ENCODE measurements at places on chromosomes 3 and 15.

- DNase-seq, result no peak
Observed at GRCh38 chr3:14543446-14543845, 3.3 kb upstream of the GRIP2 start.

DNA sequence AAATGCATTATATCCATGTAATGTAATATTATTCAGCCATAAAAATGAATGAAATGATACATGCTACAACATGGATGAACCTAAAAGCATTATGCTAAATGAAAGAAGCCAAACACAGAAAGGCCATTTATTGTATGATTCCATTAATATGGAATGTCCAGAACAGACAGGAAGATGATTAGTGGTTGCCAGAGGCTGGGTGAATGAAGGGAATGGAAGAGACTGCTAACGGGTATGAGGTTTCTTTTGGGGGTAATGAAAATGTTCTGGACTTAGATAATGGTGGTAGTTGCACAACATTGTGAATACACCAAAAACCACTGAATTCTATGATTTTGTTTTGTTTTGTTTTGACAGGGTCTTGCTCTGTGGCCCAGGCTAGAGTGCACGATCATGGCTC is 61.6 kb upstream of the MAP4 start:
- no peak for DNase-seq

GRCh38 chr3:24513463-24513862 is 18.8 kb upstream of the THRB start:
- no peak for DNase-seq

DNA sequence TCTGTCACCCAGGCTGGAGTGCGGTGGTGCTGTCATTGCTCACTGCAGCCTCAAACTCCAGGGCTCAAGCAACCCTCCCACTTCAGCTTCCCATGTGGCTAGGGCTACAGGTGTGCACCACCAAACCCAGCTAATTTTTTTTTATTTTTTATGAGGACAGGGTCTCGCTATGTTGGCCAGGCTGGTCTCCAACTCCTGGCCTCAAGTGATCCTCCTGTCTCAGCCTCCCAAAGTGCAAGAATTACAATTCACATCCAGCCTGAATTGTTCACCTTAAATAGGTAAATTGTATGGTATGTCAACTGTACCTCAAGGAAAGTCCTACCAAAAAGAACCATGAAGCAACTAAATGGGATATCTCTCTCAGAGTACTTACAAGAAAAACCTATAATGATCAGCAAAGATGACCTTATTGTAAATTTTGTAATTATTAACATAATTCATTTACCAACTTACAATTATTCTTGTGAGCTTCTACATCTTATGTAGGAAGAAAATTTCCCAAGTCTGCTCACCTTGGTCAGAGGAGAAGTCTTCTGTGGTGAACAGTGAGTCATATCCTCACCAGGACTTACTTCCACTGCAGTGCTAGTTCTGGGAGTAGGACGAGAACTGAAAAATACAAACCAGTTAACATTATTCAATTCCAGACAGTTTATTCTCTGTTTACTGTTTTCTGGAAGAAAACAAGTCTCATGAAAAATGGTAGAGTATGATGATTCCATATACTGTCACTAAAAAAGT is 54.4 kb downstream of the ULK4 start:
- no peak for DNase-seq

- no peak for DNase-seq
Observed at GRCh38 chr15:51917493-51917892, 54.1 kb downstream of the LEO1 start.

DNA sequence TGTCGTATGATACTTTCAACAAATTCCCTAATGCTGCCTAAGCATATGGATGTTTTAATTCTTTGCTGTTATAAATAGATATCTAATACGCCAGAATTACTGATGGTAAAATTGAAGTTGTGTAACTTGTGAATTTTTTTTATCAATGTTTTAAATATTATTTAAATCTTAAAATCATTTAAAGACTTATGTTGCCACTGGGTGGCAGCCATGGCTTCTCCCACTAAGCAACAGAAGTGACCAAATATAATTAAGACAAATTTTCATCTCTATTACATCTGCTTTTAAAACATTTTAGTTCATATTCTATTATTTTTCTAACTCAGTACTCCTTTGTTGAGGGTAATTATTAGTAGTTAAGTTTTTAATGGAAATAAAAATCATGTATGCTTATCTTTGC is 8.1 kb upstream of the IL20RB start:
- no peak for DNase-seq

DNA sequence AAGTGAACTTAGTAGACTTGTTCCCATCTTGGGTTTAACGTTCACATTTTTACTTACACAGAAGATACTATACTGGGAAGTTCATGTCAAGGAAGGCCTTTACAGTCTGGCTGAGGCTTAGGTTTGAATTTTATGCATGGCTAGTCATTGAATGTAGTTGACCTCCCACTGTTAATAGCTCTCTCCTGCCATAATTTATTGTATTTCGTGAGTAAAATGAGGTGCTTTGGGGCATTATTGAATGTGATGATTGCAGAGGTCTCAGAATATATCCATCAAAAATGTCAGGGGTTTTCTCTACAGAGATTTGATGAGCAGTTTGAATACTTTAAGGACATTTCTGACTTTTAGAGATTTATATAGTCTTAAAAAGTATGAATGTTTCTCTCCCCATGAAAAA is 356.6 kb upstream of the GRM7 start:
- DNase-seq, result no peak

DNA sequence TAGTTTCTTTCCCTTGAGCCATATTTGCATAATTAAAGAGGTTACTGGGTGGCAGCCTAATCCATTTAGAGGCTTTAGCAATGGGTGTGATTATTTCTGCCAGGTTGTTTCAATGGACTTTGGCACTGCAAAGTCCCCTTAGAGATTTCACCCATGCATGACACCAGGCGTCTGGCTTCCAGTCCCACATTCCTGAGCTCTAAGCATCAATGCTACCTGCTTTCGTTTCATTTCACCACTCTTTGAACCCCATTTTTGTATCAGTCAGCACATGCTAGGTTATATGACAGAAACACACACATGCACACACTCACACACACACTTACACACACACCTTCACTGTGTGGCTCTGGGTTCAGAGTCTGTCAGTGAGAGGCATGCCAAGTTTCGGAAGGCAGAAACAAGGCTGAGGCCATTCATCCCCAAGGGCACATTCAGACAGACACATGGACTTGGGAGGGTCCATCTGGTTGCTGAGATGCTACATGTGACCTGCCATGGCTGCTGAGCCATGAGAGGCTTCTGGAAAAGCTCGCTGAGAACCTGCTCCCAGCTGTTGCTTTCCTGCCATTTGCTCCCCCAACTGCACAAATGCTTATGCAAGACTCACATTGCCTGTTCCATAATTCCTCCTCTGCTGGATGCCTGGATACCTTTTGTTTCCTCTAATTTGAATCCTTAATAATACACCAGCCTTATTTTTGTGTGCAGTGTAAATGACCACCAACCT is 354.1 kb downstream of the GABRG3 start:
- DNase-seq, result no peak

DNA sequence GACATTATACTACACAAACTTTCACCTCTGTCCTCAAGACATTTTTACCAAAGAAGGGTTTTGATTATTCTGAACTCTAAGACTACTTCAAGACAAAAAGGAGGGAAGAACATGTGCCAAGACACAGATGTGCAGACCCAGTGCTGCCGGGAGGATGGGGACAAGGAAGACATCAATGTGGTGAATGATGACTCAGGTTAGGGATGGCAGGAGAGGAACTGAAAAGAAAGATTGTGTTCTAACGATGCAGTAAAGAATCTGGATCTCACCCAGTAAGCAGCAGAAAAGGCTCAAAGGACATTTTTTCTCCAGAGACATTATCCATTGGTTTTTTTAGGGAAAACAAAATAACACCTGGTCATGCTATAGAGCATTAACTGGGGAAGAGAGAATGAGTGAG is 449.9 kb upstream of the NR2F2 start:
- DNase-seq, result no peak

DNA sequence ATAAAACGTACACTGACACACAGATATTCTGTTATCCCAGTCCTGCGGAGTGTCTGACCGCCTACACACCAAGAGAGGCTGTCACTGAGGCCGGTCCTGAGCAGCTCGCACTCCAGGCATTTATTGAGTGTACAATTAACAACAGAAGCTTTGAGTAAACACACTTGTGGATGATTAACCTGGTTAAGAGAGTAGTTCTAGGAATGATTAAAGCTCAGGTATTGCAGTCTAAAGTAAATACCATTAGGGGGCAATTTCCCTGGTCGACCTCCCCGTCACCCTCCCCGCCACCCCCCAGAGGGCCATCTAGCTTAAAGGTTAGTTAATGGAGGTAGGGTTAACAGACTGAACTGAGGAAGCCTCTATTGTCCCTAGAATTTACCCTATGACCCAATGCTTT is 1278.5 kb downstream of the NSUN3 start:
- DNase-seq, result no peak

DNA sequence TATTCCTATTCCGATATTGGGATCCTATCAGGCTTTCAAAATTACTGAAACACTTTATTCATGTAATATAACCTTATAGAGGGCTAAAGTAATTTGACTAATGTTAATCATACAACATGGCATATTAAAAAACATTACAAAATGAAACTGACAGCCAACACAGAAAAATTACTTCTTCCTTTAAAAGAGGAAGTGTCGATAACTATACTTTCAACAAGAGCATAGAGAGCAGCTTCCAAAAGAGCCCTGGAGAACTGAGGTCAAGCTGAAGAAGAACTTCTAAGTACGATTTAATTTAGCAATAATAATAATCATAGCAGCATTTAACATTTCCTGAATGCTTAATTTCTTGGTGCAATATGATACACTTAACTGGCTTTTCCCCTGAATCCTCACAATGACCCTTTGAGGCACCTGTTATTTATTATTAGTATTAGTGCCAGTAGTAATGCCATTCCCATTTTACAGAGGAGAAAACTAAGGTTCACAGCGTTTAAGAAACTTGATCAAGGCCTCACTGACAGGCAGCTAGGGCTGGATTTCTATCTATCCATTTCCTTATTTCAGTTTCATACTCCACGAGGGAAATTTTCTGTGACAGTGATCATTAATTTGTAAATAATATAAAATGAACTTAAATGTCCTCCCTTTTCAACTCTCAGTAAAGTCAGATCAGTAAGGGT is 181.6 kb downstream of the CFAP20DC start:
- no peak for DNase-seq

DNA sequence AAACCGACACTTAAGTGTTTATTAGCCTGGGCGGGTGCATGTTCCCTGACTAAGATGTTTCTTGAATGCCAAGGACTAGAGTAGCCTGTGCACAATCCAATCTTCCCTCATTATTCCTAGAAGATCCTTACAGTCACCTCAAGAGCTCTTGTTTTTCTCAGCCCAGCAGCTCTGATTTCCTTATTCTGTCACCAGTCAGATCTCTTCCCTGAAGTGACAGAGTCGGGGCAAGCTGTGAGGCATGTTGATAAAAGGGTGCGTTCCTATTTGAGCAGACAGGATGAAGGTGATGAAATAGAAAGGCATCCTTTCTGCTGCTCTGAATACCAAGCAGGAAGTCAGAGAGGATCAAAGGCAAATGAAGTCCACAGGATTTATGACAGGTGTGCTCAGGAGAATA is 125.6 kb upstream of the MCTP2 start:
- no peak for DNase-seq

DNA sequence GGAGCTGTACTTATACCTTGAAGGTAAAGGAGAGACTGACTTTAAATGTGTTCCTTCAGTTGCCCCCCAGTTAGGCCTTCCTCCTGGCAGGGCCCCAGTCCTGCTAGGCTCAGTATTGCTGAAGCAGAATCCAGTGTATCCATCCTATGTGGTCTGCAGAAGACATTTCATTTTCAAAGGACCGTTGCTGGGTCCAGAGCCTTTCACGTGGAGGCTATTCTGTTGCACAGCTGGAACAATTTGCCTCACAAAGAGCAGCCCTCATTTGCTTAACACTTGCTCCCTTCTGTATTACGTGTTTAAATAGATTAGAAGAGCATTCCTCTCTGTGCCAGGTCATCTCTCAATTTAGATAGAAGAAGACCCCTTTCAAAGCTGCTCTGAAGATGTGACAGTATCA is 78.9 kb upstream of the CFAP20DC start:
- DNase-seq, result no peak

GRCh38 chr3:98733812-98734281 is 29.3 kb upstream of the ST3GAL6 start:
- no peak for DNase-seq

GRCh38 chr3:194773771-194774455 is 88.2 kb downstream of the FAM43A start:
- DNase-seq, result no peak

GRCh38 chr3:49013738-49014660 is 4.4 kb downstream of the DALRD3 start:
- DNase-seq, result no peak

DNA sequence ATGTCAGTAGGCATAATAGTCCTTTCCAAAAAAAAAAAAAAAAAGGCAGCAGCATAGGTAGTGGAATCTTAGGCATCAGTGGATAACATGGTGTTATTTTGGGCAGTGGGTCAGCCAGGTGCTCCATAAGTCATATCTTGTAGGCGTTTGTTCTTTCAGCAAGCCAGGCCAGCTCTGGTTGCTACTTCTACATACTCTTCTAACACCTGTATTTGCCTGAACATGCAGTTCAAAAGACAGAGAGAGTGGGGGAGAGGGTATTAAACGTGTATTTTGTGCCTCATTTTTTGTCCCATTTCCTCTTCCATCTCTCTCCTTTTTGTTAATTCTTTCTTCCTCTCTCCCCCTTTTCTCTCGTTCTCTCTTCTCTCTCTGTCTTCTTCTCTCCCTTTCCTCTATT is 110.4 kb downstream of the TPRG1 start:
- no peak for DNase-seq

DNA sequence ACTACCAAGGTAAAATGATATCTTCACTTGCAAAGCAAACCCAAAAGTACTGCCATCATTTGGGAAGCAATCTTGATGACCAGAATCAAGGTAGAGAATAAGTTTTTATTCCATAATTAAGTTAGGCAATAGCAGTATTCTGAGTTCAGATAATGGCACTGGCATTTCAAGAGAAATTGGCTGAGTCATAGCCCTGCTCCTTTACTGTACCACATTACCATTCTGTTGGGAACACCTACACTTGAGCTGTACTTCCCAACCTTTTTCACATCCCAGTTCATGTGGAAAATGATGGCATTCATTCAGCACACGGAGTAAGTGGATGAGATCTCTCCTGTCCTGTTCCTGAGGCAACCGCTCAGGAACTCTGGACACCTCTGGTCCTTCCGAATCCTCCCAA is 311.6 kb upstream of the TPRG1 start:
- no peak for DNase-seq

DNA sequence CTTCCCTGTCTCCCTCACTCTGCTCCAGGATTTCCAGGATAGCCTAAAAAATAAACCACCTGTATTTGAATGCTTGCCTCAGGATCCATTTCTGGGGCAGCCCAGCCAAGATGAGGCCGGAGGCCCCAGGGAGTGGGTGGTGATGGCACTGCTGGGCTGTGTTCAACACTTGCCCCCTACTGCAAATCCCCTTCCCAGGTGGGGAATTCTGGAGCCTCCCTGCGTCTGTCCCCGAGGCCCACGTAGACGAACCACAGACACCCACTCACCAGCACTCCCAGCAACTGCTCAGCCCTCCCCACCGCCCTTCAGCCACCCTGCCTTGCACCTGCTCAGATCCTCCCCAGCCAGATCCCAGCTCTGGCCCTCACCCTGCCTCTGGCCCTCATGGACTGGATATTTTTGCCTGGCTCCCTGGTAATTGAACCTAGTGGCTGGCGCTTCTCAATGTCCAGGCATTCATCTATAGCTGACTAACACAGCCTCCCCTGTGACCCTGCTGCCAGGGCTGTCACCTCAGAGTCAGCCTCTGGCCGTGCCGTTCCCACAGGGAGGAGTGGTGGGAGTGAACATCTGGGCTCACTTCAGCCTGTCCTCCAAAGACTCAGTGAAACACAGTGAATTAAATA is 17.1 kb upstream of the EPB42 start:
- no peak for DNase-seq

GRCh38 chr3:144273601-144274000 is 302.0 kb downstream of the DIPK2A start:
- no peak for DNase-seq
